ENCODE measurements at places on chromosomes 11 and 22.

- no peak for DNase-seq
These were observed 161.3 kb downstream of the LARGE1 start for GRCh38 chr22:33758961-33759360.

- DNase-seq = no peak
These were observed 6.6 kb downstream of the KLHL22 start for GRCh38 chr22:20488946-20489345.

DNA sequence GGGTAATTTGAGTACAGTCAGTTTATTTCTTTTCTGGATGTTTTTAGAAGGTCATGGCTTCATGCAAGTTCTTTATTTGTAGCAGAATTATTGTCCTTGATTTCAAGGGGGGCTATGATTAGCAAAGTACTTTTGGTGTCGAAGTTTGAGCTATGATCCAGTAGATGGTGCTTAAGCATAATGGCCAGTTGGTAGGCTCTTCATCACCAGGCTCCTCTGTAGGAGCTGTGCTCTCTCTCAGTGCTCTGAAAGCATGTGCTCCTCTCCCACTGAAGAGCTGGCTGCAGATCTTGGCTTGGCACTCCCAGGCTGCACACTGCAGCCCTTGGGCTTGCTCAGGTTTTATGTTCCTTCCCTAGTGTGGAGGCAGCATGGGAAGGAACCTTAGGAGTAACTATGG lies 852.7 kb downstream of the LUZP2 start:
- DNase-seq = no peak

DNA sequence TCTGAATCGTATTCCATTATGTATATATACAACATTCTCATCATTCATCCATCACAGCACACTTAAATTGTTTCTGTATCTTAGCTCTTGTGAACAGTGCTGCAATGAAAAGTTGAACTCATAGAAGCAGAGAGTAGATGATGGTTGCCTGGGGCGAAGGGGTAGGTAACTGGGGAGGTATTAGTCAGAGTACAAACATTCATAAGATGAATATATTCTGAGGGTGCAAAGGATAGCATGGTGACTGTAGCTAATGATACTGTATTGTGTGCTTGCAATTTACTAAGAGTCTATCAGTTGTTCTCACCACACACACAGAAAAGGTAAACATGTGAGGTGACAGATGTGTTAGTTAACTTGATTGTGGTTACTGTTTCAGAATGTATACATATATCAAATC lies 12.6 kb upstream of the RFPL2 start:
- no peak for DNase-seq

DNA sequence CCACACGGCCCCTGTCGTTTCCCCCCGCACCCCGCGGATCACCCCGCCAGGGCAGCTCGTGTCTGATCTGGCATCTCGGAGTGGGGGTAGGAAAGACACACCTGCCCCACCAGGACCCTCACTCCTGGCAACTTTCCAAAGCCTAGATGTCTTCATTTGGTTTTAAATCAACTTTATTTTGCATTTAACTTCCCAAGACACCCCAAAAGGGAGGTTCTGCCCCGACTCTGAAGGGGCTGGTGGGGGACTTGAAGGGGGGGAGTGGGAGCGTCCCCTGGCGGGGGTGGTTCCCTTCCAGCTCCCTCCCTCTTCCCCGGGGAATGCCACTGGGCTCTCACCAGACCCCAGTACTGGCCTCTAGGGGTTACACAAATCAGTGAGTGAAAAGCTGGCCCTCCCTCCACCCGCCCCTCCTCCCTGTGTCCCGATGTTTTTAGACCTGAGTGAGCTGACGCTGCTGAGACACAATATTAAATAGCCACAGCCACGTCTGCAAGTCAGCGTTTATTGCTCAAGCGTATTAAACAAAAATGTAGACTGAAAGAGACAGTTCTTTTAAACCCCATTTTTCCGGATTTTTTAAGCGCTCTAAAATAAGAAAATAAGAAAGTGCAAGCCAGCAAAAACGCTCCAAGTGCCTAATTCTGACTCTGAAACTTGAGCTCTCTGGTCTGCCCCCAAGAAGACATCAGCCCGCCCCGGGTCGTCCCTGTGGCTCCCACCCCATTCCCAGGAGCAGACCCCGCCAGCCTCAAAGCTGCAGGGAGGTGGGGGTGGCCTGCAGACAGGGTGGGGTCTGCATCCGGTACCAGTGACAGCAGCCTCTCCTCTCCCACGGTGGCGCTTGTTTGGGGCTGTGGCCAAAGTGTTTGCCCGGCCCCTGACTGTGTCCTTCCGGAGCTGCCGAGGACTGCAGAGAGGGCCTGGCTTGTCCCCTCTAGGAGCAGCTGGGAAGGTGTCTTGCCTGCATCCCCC lies 1.1 kb upstream of the TTLL8 start:
- DNase-seq = no peak

DNA sequence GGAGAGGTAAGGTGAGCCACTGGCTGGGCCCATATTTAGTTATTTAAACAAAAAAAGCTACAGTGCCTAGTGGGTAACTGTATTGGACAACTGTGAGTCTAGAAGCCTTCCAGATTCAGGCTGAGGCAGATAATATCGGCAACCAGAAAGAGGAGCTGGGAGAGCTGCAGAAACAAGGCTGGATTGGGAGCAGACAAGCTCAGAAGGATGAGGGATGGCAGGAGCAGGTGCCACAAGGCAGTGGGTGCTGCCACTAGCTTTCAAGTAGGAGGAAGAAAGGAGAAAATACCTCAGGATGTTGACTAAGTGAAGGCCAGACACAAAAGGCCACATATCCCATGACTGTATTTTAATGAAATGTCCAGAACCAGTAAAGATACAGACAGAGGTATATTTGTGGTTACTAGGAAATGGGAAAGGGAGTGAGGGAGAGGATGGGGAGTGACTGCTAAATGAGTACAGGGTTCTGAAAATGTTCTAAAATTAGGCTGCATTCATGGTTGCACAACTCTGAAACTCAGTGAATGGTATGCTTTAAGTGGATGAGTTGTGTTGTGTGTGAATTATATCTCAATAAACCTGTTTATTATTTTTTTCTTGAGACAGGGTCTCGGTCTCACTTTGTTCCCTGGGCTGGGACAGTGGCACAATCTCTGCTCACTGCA lies 11.8 kb upstream of the RAPSN start:
- DNase-seq = no peak

- no peak for DNase-seq
These were observed 103.3 kb downstream of the LRRC32 start for GRCh38 chr11:76567261-76567660.

GRCh38 chr22:46522797-46523196 lies 14.6 kb downstream of the CELSR1 start:
- DNase-seq = no peak

GRCh38 chr22:42343121-42343454 lies 72.6 kb upstream of the TCF20 start:
- no peak for DNase-seq

DNA sequence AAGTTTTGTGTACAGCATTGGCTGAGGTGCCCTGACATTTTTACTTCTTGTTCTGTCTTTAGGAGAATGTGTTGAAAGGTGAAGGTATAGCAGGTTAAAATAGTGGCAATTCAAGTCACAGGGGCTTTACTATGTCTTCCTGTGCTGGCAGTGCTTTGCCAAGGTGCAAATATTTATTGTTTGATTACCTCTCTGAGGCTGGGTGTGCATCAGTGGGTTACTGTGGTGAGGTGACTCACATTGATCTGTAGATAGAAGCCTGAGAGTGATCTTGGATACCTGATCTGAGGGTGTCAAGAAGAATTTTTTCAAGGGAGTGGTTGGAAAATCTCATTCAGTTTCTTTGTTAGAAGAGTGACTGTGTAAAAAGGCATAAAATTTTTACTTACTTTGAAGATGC lies 90.0 kb downstream of the ARHGAP42 start:
- DNase-seq = no peak

DNA sequence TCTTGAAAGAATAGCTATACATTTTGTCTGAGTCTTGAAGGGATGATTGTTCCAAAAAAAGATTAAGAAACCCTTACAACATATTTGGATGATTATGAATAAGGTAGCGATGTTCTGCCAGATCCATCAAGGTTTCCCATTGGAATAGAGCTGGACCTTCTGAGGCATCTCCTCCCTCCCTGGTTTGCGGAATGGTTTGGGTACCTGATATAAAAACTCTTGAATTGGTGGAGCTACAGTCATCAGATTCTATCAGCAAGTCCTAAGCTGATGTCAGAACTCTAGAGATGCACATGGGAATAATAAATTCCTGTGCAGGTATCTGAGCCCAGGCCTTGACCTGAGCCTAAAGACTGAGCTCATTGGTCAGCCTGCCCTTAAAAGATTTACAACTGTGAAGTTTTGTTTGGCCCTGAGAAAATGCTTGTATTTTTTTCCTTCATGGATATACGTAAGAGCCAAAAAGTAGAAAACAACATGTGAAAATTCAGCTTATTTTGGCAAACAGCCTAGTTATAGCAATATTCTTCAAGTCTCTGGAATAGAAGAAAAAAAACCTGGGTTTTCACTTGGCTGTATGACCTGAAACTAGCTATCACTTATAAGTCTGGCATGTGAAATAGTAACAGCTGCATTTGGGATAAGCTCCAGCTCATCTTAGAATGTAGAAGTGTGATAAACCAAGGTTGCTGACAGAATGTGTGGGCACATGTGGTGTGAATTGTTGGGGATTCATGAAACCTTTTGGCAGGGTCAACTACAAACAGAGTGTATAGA lies 265.7 kb upstream of the CTSC start:
- no peak for DNase-seq

DNA sequence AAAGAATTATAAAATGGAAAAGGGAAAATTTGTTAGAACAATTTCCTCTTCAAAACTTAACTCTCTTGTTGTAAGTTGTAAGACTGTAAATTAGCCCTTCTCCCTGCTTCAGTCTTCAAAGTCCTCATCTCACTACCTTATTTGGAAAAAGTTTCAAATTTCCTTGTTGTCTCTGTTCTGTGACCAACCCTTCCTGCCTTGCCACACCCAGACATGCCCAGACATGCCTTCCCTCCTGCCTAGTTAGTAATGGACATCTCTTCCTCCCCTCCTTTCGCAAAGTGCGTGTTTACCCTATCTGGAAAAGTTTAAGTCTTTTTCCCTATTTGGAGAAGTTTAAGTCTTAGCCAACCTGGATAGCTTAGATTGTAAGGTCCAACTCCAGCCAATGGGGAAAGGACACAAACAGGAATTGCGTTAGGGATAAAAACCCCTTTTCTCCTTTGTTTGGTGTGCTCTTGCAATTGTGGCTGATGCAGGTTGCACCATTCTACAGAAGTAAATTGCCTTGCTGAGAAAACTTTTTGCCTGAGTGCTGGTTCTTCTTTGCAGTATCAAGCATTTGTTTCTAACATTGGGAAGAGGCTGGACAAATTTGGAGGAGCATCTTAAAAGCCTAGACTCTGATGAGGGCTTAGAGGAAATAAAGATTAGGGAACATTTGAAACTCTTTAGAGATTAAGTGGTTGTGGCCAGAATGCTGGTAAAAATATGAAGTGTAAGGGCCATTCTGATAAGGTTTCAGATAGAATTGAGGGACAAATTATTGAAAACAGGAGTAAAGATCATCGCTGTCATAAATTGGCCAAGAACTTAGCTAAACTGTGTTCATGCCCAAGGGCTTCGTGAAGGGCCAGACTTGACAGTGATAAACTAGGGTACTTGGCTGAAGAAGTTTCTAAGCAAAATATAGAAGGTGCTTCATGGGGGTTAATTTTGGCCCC lies 15.4 kb downstream of the OR52K2 start:
- no peak for DNase-seq

GRCh38 chr22:42844756-42845155 lies 12.3 kb downstream of the ARFGAP3 start:
- DNase-seq = no peak

DNA sequence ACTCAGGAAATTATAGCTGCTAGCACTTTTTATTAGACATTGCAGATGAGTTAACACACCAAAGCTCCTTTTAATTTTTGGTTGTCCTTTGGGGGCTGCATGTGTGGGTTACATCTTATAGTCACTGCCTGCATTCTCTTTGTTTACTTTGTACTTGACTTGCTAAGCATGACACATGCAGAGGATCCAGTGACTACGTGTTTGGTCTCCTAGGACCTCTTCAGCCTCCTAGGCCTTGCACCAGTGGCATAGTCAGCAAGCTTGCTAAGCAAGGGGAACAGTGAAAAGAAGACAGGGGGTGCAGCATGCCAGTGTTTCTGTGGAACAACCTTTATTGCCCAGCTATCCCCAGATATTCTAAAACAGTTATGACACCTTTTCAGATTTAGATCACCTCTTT lies 108.2 kb downstream of the PAX6 start:
- DNase-seq = no peak

GRCh38 chr11:19526119-19526518 lies 186.5 kb upstream of the NAV2 start:
- DNase-seq = no peak

DNA sequence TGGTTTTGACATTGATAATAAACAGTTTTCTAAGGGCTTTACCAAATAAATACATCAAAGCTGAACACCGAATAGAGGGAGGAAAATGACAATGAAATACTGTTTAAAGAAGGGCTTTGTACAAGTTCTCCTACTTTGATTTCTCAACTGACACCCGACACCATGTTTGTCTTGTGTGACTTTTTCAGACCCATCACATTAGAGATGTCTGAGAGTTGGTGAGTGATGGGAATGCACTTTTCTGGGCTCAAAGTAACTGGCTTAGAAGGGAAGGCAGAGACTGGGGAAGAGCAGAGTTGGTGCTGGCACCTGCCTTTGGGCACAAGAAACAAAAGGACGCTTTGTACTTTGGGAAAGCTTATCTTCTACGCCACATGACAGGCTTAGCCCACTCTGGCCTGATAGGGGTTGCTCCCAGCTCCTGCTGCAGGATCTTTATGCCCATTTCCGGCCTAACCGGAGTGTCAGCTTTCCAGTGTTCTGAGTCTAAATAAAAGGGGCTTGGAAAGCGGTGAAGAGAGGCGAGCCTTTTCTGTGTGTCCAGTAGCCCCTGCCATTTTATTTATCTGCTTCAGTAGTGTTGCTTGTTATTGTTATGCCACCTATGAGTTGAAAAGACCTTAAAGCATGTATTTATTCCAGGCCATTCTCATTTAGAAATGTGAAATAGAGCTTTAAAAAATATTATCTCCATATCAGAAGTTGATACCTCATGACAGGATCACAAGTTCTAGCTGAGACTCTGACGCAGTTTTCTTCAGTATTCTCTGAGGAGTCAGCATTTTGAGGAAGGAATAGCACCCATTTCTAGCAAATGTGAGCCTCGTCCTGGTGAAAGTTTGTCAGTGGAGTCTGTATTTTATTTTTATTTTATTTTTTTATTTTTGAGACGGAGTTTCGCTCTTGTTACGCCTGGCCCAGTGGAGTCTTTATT lies 24.2 kb downstream of the KREMEN1 start:
- no peak for DNase-seq

All from stimulated activated CD4-positive, alpha-beta T cell treated with anti-CD3 and anti-CD28 coated beads, Interleukin-4, amount 100 ng/mL, for 4 hours (primary cell).